H54 (cell line): ENCODE measurements at places on chromosomes 4 and X.

DNA sequence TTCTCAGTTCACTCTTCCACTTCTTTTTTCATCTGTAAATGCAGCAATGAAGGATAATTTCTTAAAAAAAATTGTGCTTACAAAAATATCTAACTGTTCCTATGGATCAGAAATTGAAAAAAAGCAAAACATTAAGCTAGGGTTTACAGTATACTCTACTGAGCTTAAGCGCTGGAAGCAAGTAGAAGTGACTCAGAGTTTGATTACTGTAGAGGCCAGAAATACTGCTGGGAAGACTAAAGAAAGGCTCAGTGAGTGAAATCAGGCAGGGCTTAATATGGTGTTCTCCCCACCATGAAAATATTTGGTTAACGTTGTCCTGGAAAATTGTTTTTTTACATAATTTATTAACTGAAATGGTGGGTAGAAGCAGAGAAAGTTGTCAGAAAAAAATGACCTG lies 1061.8 kb upstream of the GRIA3 start:
- no peak for DNase-seq

DNA sequence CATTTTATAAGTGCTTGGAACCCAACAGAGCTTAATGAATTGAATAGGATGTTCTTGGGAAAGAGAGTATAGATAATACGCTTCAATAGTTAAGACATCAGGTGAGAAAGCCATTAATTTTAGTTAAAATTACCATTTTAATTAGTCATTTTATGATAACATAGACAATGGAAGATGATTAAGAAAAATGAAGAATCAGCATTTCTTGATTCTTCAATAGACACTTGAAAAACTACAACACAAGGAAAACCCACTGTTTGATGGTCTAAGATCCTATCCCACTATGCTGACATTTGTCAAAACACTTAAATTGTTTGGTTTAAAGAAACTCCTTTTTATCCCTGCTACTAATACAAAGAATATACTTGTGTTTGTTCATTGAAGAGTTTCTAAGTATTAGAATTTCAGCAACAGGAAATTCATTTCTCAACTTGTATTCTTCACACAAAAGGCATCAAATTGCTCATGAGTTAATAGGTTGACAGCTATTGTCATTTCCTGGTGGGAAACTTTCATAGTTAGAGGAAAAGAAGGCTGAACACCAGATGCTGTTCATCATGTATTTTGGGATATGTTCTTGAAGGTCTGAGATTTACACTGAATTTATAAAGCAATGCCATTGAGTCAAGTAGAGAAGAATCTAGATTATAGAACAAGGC lies 9.6 kb upstream of the CXCL2 start:
- DNase-seq, result no peak

- DNase-seq, result no peak
Measured at GRCh38 chr4:54254915-54255246, 25.8 kb downstream of the PDGFRA start.

- DNase-seq, result no peak
Measured at GRCh38 chrX:10077425-10078188, 79.2 kb upstream of the CLCN4 start.

DNA sequence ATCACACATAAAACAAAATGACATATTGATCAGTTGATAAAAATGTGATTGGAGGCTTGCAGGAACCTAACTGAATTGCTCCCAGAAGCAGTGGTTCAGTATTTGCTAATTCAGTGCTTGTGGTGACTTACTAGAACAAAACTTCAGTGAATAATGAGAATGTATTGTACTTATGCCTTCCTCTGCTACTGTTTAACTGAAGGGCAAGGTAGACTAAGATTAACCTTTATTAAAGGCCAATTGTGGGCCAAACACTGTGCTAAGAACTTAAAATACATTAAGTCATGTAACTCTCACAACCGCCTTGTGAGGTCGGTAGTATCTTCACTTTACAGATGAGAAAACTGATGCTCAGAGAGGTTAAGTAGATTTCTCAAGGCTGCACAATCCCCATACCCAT lies 14.9 kb downstream of the IGFBP7 start:
- DNase-seq, result no peak

GRCh38 chrX:33589316-33589715 lies 378.0 kb upstream of the DMD start:
- no peak for DNase-seq

DNA sequence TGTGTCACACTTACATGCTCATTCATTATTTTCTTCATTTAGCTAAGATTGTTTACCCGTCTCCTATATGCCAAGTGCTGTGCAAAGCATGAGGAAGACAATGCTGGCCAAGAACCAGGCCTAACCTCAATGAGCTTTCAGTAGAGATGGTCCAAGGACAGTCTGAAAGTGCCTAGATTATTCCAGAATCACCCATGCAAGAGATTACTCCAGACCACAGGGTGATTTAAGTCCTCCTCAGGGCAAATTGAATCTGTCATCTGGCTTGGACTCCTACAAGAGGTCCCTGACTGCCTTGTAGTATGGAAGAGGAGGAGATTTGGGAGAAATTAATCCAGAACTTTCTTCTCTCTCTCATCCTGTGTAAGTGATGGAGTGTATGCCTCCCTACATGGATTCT lies 99.4 kb upstream of the NDP start:
- no peak for DNase-seq

GRCh38 chr4:87117051-87117731 lies 103.2 kb downstream of the KLHL8 start:
- no peak for DNase-seq

GRCh38 chr4:5998333-5998936 lies 19.8 kb downstream of the C4orf50 start:
- peak; percentile 81 for DNase-seq

- DNase-seq, result no peak
Measured at GRCh38 chr4:173223743-173224142, 55.1 kb downstream of the GALNT7 start.

GRCh38 chr4:16516796-16517439 lies 290.6 kb upstream of the TAPT1 start:
- DNase-seq, result no peak

DNA sequence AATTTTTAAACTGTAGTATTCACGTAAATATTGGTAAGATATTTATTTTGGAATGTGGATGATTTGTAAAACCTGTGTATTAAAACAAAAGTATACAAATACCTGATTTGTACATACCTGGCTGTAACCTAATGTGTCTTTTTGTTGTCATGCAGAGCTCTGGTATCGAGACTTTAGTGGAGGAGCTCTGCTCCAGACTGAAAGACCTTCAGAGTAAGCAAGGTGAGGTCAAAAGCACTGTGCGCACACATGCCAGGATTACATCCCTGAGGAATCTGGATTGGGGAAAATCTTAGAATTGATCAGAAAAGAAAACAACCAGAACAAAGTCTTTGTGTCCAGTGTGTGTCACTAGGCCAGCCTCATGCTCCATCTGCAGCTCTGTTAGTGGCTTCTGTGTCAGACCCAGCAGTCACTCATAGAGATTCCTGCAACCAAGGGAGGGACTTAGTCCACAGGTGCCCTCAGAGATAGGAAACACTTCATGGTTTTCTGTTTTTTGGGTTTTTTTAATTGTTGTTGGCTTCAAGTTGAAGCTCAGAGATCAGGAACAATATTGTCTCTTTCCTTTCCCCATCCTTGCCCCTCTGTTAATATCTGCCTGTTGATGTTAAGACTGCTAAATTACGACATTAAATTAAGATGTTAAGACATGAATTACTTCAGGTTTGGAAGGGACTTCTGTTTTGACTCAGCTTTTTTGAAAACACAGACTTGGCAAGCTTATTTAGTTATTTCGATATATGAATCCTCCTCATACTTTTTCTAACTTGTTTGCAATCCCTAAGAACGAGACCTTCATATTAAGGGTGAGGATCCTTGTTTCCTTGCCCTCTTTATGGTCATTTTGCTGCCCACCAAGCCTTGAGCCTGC lies 52.4 kb upstream of the TBC1D14 start:
- DNase-seq, result no peak

DNA sequence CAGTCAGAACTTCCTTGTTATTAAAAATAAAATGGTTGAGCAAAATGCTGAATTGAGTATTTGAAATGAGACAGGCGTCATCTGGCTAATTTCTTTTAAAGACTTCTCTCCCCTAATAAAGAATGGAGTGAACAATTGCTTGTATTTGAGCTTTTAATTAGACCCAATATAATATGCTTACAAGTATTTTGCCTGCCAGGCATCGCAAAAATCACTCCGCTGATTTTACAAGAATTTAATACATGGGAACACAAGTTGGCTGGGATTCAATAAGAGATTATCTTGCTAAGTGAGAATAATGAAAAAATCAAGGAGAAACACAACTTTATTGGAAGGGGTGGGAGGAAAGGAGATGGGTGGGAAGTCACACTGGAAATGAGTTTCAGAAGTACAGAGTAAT lies 52.3 kb downstream of the KLF3 start:
- no peak for DNase-seq

DNA sequence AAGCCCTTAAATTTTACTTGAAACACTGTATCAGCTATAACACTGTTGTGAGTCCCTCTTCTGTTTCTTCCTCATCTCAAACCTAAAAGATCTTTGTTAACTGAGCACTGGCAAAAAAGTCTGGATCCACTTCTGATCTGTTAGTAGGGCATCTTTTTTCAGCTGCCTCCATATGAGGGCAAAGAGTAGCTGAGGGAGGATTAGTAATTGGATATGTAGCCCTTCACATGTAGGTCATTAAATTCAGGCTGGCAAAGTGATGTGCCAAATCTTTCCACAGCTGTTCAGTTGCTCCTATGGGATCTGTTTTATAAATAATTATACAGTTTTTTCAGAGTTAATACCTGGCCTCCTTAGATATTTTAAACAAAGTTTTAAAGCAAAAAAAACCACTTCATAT lies 1.1 kb upstream of the TRMT10A start:
- no peak for DNase-seq

- DNase-seq, result no peak
Measured at GRCh38 chrX:129997086-129997485, 14.7 kb downstream of the BCORL1 start.

- DNase-seq, result no peak
Measured at GRCh38 chrX:134144231-134144630, 92.8 kb upstream of the CCDC160 start.

DNA sequence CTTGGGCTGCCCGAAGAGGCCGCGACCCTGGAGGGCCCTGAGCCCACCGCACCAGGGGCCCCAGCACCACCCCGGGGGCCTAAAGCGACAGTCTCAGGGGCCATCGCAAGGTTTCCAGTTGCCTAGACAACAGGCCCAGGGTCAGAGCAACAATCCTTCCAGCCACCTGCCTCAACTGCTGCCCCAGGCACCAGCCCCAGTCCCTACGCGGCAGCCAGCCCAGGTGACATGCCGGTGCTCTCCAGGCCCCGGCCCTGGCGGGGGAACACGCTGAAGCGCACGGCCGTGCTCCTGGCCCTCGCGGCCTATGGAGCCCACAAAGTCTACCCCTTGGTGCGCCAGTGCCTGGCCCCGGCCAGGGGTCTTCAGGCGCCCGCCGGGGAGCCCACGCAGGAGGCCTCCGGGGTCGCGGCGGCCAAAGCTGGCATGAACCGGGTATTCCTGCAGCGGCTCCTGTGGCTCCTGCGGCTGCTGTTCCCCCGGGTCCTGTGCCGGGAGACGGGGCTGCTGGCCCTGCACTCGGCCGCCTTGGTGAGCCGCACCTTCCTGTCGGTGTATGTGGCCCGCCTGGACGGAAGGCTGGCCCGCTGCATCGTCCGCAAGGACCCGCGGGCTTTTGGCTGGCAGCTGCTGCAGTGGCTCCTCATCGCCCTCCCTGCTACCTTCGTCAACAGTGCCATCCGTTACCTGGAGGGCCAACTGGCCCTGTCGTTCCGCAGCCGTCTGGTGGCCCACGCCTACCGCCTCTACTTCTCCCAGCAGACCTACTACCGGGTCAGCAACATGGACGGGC lies 579 bp downstream of the ABCD1 start:
- DNase-seq, result no peak

- DNase-seq, result no peak
Measured at GRCh38 chr4:84389406-84389805, 109.7 kb downstream of the NKX6-1 start.

GRCh38 chrX:27767387-27767786 lies 40.4 kb upstream of the MAGEB10 start:
- DNase-seq, result no peak

GRCh38 chr4:25258980-25259578 lies 25.2 kb downstream of the PI4K2B start:
- peak; percentile 33 for DNase-seq

GRCh38 chr4:130026185-130026584 lies 930.2 kb downstream of the C4orf33 start:
- DNase-seq, result no peak

DNA sequence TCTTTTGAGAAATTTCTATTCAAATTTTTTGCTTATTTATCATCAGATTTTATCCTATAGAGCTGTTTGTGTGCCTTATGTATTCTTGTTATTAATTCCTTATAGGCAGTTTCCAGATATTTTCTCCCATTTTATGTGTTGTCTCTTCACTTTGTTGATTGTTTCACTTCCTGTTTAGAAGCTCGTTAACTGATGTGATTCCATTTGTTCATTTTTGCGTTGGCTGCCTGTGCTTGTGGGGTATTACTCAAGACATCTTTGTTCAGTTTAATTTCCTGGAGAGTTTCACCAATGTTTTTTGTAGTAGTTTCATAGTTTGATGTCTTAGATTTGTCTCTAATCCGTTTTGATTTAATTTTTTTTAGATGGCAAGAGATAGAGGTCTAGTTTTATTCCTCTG lies 14.6 kb downstream of the ZNF718 start:
- no peak for DNase-seq

- no peak for DNase-seq
Measured at GRCh38 chr4:141826260-141826659, 189.9 kb downstream of the IL15 start.

DNA sequence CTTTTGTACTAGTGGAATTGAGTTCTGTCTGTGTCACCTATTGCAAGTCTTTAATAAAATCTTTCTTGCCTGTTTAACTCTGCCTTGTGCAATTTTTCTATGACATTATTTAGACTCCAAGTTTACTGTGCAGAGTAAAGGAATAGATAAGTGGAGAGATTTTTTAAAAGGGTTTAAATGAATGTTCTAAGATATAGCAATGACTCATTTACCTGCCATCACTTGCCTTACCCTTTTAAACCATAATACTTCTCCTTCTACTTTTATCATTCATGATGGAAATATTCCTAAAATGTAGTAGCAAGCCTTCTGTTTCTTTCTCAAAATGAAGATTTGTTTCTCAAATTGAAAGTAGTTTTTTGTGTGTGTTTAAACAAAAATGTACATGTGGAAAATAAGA lies 782.8 kb upstream of the MAGEB2 start:
- DNase-seq, result no peak

DNA sequence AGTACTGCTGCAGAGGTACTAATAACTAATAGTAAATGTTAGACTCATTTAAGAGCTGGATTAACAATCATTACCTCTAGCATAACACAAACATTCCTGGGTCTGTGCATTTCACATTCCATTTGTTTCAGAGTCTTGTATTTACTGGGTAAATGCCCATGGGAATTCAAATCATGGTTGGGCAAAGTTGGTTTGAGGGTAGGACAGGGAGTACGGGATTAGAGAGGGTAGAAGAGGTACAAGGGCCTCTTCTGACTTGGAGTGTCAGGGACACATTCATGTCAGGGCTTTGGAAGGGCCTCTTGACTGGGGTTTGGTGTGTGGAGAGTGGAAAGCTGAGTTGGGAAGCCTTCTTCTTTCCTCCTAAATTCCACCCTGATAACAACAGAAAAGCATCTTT lies 65.9 kb downstream of the WWC2 start:
- DNase-seq, result no peak
